ENCODE measurements at places on chromosomes 1 and 21.

DNA sequence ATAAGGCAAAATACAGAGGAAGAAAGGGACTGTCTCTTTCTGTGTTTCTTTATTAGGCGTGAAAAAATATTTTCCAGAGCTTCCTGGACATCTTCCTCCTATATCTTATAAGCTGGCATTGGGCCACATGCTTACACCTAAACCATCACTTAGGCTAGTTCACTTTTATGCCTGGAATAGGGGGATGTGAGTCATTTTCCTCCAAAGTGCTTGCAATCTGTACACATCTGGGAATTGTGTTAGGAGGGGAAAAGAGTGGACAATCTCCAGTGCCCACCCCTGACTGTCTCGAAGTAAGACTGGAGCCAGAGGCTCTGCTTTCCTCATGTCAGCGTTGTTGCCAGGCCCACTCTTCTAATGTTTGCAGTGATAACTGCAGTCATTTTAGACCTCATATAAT lies 29.9 kb downstream of the GIPC2 start:
- DNase-seq, result no peak

GRCh38 chr1:119531606-119532323 lies 24.8 kb downstream of the HSD3B1 start:
- no peak for DNase-seq

- no peak for DNase-seq
Observed at GRCh38 chr1:233379869-233380438, 52.4 kb downstream of the MAP3K21 start.

- DNase-seq, result no peak
Observed at GRCh38 chr1:182484067-182484466, 34.1 kb downstream of the RGSL1 start.

DNA sequence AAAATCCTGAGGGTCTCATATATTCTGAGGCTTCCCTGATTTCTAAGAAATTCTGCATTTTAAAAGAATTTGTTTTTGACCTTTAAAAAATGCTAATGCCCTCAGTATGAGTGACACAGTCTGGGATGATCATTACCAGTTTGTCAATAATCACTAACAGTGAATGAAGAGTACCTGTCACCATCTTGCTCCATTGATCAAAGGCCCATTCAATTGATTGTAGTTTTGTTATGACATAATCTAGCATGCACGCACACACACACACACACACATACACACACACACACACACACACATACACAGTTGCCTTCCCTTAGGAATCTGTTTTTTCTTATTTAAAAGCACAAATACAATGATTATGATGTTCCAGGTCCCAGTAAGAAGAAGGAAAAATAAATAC lies 250.4 kb downstream of the NFIA start:
- DNase-seq, result no peak

GRCh38 chr1:22472596-22472995 lies 20.9 kb downstream of the ZBTB40 start:
- no peak for DNase-seq

DNA sequence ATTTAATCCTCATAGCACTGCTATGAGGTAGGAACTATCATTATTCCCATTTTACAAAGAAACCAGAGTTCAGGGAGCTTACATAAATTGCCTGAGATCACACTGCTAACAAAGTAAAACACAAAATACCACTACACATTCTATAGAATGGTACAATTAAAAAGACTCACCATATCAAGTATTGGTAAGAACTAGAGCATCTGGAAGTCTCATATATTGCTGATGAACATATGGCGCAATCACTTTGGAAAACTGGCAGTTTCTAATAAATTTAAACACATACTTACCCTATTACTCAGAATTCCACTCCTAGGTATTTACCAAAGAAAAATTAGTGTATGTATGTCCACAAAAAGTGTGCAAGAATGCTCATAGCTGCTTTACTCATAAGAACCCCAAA lies 261.5 kb downstream of the RRAGC start:
- DNase-seq, result no peak

DNA sequence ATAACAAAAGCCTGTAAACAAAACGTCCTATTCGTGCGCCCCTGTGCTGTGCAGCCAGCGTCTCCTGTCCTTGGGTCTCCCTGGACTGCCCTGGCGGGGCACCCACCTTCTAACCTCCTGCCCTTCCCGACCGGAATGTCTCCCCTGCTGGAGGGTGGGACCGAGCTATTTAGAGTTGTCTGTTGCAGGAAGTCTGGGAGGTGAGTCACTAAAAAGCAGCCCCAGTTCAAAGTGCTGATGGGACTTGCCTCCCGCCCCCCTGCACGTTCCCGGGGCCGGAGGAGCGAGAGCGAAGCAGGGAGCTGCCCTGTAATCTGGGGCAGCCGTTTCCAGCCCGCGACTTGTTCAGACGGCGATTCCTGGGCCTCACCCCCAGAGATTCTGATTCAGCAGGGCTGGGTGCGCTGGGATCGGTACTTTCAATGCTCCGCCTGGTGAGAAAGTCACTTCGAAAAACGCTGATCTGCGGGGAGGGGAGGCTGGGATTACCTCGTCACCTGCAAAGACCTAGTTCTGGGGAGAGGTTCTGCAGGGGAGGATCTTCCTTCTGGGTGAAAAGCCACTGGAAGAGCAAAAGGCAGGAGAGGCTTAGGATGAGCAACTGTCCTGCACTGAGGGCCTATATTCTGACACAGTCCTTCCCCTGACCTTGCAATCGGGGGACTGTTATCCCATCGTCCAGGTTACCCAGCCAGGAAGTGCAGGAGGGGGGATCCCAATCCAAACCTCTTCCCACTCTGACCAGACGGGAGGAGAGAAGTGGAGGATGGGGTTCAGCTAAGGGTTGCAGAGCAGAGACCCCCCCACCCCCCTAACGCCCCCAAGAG lies 1.2 kb upstream of the DHRS3 start:
- peak; percentile 58 for DNase-seq

DNA sequence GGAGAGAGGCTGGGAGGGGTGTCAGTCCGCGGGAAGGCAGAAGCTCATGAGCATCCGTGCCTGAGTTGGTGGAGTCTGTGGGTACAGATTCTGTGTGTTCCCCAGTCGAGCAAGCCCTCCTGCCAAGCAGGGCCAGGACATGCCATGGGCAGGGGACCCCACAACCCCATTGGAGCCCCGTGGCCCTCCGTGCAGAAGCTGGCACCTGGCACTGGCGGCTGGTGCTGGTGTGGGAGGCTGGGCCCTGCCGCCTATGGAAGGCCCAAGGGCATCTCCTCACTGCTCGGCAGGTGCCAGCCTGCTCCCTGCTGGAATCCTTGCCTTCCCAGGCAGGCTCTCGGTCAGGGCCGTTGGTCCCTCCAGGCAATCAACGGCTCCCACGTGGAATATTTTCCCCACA lies 73.7 kb downstream of the UBE2T start:
- no peak for DNase-seq

DNA sequence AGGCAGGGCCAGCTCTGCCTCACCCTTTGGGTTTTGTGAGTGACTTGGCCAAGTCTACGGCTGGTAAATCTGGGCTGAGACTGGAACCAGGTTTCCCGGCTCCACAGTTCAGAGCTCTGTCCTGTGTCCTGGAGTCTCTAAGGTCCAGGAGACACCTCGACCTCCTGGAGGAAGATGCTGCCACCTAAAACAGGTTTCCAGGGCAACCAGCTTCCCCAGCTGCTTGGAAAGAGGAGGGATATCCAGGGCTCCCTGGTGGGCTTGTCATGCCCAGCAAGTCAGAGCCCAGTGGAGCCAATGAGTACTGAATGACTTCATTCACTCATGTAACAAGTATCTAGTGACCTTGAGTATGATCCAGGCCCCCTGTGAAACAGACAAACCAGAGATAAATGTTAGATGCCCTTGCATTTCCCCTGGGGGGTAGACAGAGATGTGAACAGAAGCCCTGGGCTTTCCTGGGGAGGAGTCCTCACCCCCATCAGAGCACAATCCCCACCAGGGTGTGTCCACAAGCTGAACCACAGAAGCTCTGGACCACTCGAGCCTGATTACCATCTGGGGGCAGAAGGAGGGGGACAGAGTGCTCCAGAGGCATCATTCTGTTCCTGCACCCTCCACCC lies 181.2 kb upstream of the RAB4A start:
- no peak for DNase-seq

DNA sequence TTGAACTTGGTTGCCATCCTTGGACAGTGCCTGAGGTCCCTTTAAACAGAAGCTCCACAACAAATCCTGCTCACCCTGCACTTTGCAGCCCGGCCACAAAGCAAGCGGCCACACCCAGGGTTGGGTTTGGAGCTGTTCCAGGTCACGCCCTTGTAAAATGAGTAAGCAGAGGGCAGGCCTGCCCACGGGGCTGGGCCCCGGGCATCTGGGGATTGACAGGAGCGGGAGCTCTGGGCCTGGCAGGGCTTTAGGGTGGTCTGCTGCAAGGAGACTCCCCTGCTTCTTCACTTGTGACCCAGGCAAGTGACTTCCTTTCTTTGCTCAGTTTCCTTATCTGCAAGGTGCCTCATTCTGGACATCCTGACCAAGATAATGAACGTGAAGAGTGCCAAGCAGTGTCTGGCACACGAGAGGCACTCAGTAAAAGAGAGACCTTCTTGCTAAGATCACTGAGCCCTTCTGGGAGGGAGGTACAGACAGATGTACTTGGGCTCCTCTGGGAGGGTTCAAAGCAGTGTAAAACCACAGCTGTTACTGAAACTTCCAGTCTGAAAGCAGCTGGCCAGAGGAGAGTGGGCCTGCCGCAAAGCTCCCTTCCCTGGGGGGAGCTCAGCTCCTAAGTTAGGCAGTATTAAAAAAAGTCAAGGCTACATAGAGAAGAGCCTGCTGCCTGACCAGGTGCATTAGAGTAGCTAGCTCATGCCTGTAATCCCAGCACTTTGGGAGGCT lies 2.6 kb downstream of the E2F2 start:
- peak; percentile 58 for DNase-seq

DNA sequence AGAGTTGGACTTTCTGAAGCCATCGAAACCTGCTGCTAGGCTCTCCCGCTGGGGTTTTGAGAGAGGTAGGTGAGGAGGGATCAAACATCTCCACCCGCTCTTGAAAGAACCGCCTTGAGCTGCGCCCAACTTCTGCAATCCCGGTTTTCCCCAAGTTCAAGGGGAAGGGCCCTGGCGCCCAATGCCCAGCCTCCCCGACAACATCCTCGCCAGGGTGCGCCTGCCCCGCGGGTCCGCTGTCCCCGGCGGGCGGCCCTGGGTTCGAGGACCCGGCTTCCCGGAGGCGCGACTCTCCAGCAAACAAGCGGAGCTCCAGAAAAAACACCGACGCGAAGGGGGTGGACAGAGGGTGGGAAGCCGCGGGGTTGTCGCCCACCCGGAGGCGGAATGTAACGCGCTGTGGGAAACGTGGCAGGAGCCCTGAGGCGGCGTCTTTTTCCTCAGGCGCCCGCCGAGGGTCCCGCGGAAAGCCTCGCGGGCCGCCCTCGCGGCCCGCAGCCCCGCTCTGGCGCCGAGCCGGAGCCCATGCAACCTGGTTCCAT lies 607 bp downstream of the BTG3 start:
- peak; percentile 6 for DNase-seq

DNA sequence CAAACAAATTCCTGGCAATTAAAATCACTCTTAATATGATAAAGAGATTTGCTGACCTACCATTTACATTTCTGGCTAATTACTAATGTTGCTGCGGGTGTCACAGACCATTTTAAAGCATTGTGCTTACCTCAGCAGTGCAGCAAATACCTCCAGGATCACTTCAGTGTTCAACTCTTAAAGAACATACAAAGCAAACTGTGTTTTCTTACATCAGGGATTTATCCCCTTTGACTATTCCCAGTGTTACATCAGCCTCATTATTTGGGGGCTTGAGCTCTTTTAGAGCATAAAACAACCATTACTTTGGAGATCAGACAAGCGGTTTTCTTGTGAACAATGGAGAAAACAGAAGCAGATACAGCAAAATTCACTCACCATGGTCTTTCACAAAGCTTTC lies 185.4 kb downstream of the LYPLAL1 start:
- DNase-seq, result no peak

DNA sequence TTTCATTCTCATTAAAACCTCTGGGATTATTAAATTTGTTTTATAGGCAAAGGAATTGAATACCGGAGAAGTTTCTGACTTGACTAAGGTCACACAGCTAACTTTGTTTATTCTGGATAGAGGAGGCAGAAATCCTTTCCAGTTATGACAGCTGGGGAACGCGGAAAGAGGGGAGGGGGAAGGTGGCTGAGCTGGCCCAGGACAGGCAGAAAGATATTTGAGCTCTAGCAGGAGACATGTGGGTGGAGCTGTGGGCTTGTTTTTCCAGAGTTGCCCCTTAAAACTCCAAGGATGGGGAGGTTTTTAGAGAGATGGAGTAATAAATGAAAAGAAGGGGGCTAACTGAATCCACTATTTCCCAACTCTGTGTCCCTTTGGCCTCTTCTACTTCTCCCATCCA lies 27.8 kb downstream of the FOXD2 start:
- DNase-seq, result no peak

- DNase-seq, result no peak
Observed at GRCh38 chr21:26041431-26042180, 129.0 kb downstream of the APP start.

- DNase-seq, result no peak
Observed at GRCh38 chr1:31295874-31296485, 608 bp downstream of the SNRNP40 start.

- no peak for DNase-seq
Observed at GRCh38 chr1:109622137-109622892, 2.7 kb downstream of the AMPD2 start.

- no peak for DNase-seq
Observed at GRCh38 chr1:168719306-168720111, 9.5 kb downstream of the DPT start.

- no peak for DNase-seq
Observed at GRCh38 chr1:49323925-49324540, 547.3 kb upstream of the BEND5 start.

DNA sequence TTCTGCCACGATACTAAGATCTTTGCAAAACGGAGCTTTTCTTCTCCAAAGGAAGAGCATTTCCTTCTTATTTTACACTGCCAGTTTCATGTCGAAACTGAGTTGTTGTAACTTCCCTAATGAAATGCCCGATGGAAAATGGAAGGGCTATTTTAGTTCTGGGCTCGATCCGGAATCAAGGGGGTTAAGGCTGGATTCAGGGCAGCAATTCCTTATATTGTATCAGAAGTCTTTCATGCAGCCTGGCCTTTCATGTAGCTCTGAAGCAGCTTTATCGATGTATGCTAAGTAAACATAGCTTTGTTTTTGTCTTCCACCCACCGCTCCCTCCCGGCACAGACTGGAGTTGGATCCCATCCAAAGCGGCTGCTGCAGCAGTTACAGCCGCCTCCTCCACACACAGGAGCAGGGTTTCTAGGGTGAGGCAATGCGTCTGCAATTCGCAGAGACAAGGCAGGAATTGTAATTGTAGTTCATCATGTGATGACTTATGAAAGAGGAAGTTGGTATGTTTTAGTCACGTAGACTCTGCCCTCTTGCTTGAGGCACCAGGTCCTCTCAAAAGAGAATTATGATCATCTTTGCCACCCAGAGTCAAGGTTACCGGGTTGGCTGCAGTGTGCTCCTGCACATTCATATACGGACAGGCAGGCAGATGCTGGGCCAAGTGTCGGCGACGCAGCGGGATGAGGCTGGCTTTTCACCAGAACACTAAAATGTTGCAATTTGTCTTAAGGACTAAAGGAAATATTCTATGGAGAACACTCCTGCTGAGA lies 2.6 kb upstream of the IRF2BP2 start:
- DNase-seq, result peak; percentile 86

GRCh38 chr1:13703128-13703513 lies 3.1 kb downstream of the PRDM2 start:
- DNase-seq, result no peak

Data from T follicular helper cell (primary cell).